ENCODE measurements at places on chromosomes 16 and 17.
A peak's percentile ranks its signal among the peaks of the same experiment; 100 is the strongest.

DNA sequence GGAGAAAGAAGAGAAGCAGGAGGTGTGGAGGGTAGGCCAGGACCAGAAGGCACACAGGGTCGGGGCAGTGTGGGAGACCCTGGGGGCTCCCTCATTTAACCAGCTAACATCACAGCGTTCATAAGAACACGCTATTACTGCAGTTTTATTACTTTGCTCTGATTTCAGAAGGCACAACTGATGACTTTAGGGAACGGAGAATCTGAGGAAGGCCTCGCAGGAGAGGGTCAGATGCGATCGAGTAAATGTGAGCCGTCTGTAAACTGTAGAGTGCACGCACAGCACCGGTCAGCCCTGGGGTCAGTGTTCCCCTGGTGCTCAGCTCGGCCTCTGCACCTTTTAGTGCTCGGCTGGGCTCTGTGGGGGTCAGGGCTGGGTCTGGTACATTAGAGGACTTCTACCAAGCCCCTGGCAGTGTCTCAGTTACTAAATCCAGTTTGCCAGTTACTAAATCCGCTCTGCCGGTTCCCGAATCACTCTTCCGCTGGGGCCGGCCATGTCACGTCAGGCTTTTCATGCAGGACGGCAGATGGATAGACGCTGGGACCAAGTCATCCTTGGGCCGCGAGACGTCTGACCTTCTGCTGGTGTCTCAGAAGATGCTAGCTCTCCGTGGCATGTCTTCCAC lies 325.9 kb downstream of the SEC14L1 start:
- DNase-seq, result no peak

GRCh38 chr17:81223762-81224130 lies 981 bp upstream of the CEP131 start:
- DNase-seq, result no peak

DNA sequence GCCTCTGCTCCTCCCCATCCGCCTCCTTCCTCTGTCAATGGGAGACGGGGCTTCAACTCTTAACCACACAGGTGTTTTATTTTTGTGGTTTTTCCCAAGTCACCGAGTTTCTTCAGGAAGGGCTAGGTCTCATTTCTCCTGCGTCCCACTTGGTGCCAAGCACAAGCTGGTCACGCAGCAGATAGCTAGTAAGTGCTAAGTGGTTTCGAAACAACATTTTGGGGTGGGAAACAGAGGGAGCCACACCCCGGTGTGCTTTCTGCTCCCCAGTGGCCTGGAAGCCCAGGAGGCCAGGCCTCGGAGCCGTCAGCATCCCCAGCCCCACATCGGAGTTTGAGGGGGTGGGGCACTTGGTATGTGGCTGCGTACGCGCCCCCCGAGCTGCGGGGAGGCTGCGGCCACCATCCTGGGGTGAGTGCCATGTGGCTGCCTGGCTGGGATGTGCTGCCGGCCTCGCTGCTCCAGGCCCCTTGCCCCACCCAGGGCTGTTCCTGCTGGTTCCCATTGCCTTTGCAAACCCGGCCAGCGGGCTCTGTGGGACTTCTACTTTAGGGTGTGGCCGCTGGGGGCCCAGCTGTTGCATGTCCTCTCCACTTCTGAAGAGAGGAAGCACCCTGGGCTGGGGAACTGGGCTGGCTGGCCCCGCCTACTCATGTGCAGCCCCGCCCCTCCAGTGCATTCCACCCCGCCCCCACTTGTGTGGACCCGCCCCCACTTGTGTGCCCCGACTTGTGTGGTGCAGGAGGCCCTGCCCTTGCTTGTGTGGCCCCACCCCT lies 55.6 kb downstream of the BAIAP2 start:
- DNase-seq, result peak; percentile 34

GRCh38 chr17:6096201-6097004 lies 26.2 kb downstream of the WSCD1 start:
- no peak for DNase-seq

DNA sequence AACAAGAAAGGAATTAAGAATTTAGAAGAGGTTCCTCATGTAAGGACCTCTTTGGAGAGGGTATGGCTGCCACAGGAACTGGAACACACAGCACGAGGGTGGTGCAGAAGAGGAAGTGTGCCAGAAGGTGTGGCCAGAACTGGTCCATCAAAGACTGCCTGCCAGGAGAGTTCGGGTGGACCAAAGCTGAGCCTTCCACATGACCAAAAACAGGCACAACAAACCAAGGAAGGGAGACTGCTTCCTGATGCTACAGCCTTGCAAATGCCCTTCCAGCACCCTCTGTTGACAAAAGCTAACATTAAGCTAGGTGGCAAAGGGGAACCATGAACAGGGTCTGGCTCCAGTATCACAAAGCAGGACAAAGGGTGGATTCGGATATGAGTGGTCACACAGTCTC lies 125.8 kb upstream of the TMEM97 start:
- DNase-seq, result no peak

Data from esophagus squamous epithelium (tissue), 5 donors.